ENCODE measurements at places on chromosomes 6 and 20. TPM values are rescaled to one million over a fixed set of nuclear protein-coding genes. Genes with fewer than 3 reads are reported as not detected.

- H3K27me3 ChIP-seq: no peaks in the 10 kb centered on the region
- no peaks in the 10 kb centered on the region for H3K4me1 ChIP-seq
- no peaks in the 10 kb centered on the region for H3K36me3 ChIP-seq
- no peak for DNase-seq
Observed at GRCh38 chr6:90411292-90411781, 114.7 kb upstream of the BACH2 start.

GRCh38 chr6:150055131-150055530, 13.8 kb downstream of the ULBP3 start:
- H3K4me3 ChIP-seq: no peak overlapping the region
- no peaks in the 10 kb centered on the region for H3K27me3 ChIP-seq
- DNase-seq: no peak
- H3K36me3 ChIP-seq: no peaks in the 10 kb centered on the region
- H3K4me1 ChIP-seq: no peaks in the 10 kb centered on the region
- no peak overlapping the region for H3K27ac ChIP-seq

Gene CDH4
- 0.25 TPM for total RNA-seq

- H3K4me3 ChIP-seq: no peak overlapping the region
- no peaks in the 10 kb centered on the region for H3K27me3 ChIP-seq
- no peak for DNase-seq
Observed at GRCh38 chr6:107561306-107561705, 71.4 kb downstream of the SOBP start.

DNA sequence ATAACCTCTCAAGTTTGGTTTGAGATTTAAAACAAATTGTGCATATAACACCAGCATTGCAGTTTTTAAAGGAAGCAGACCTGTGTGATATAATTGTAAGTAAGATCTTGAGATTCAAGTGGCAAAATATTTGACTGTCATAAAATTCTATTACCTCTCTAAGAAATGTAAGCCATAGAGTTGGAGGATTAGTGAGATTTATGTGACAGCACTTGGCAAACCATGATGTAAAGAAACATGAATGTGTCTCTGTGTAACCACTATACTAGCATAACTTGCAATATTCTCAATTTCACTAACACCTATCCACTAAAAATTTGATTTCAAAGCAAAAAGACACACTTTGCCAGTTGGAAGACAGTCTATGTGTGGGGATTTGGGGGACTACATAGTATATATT, 190.2 kb upstream of the SSTR4 start:
- no peaks in the 10 kb centered on the region for H3K4me1 ChIP-seq
- no peaks in the 10 kb centered on the region for H3K36me3 ChIP-seq
- H3K27me3 ChIP-seq: no peaks in the 10 kb centered on the region
- no peak overlapping the region for H3K4me3 ChIP-seq
- H3K27ac ChIP-seq: no peak overlapping the region

- no peaks in the 10 kb centered on the region for H3K4me1 ChIP-seq
- H3K4me3 ChIP-seq: no peak overlapping the region
- no peaks in the 10 kb centered on the region for H3K27me3 ChIP-seq
Observed at GRCh38 chr6:82337688-82338257, 25.8 kb upstream of the TPBG start.

Gene MEI4
- not detected for total RNA-seq

GRCh38 chr20:22716821-22717351, 132.5 kb upstream of the FOXA2 start:
- no peak overlapping the region for H3K4me3 ChIP-seq
- no peak for DNase-seq
- no peaks in the 10 kb centered on the region for H3K27me3 ChIP-seq
- no peaks in the 10 kb centered on the region for H3K36me3 ChIP-seq
